GM12891 (cell line): ENCODE measurements at places on chromosomes 4 and X.

DNA sequence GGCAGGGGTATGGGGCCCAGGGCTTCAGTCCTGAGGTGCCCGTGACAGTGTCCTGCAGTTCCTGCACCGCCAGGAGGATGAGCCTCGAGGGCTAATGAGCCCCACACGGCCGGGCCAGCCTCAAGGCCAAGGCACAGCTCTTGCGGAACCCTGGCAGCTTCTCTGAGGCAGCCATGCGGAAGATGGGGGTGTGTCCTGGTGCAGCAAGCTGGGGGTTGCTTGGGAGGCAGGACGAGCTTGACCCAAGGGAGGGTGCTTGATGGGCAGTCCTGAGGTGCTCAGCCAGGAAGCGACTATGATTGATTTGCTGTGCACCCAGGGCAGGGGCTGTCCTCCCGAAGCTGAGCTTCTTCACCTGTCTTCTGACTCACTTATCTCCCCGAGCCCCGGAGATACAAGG is 9.1 kb upstream of the FGFR3 start:
- no peak for DNase-seq

DNA sequence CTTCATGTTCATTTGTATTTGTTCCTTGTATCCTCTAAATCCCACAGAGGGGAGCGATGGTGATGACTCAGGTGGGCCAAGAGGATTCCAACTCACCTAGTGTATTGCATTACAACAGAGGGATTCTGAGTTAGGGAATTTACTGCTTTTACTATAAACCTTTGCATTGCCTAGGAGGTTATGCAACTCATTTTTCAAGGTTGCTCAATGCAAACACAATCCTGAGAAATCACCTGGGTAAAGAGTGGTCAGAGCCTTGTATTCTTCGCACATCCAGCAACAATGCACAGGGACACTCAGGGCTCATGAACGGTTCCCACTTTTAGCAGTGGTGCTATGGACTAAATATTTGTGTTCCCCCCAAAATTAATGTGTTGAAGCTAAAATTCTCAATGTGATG is 28.6 kb upstream of the LSM6 start:
- no peak for DNase-seq

- DNase-seq, result no peak
These were observed 2.2 kb downstream of the GRID2 start for GRCh38 chr4:92305878-92306520.

DNA sequence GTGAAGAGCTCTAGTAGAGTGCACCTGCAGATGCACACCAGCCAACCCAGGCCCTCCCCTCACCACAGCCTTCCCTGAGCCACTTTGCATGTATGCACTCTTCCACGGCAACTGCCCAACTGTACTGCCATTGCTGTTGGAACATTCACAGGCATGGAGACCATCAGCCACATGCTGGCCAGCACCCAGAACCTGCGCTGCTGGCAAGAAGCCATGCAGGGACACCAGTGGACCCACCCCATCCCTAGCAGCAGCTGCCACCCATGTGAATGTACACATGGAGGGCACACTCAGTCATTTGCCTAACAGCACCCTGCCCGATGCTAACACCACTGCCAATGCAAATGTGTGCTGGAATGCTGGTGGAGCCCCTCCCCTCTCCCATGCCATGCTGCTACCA is 35.6 kb downstream of the FAM47B start:
- DNase-seq, result no peak

DNA sequence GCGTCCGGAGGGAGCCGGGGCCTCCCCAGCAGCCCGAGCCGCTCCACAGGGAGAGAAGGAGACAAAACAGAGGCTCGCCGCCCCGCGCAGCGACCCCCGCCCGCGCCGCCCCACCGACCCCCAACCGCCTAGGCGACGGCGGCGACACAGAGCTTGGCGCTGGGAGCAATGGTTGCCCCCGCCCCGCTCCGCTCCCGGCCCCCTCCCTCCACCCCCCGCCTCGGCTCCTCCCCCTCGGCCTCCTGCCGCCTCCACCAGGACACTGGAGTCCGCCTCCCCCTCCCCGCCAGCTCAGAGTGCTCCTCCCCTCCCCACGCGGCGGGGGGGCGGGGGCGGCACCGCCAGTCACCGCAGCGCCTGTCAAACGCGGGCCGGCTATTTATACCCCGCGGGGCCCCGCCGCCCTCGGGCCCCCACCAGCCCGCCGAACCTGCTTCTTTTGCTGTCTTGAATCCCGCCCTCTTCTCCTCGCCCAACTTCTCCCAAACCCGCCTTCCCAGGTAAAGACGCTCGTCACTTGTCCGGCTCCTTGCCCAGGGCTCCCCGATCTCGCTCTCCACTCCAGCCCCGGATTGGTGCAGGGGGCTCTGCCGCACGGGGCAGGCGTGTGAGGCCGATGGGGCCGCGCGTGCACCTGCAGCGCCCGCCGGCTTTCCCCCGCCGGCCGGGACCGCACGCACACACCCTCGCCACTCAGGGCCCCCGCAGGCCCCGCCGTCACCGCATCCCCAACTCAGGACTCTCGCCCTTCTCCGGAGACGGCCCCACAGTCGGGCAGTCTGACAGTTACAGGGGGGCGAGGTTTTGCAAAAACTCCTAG is at the start of gene ELF2:
TSS of gene ELF2 (minus strand) at position 170 of the 820 bp plus-strand sequence. CDS start 39,517 bp downstream, outside the sequence.
- DNase-seq, result peak; percentile 72

DNA sequence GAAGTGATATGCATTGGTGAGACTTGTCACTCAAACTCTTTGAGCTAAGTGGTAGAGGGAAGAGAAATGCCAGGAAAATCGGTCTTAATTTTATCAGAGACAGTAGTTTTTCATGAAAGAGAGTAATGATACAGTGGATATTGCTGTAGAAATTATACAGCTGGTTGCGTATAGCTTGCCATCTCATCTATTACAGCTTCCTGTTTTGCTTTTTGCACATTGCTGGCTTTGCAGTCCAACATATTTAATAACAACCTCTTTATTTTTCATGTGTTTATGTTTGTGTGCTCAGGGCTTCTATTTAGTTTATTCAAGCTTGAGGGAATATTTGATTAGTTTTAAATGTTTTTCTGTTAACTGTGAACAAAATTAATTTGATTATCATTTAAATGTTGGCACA is 11.5 kb downstream of the SMAD1 start:
- no peak for DNase-seq
